NCI-H69 (cell line): ENCODE measurements at places on chromosomes 2 and 18.

DNA sequence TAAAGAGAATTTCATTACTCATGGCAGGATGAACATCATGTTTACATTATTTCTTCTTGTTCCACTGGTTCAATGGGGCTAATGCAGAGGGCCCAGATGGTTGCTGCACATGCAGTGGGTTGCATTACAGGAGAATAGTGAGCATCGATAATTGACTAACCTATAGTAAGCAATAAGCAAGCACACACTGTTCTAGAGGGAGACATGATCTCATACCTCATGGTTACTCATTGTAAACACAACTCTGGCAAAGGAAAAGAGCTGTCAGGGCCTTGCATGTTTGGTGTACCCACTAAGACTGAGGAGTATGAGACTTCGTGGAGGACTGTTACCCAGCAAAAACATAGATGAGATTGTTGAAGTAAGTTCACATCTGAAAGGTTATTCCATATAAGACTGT, 885.6 kb upstream of the VRK2 start:
- peak; percentile 55 for DNase-seq

- DNase-seq = no peak
Measured at GRCh38 chr2:106531676-106532214, 44.6 kb downstream of the CD8B2 start.

- no peak for DNase-seq
Measured at GRCh38 chr18:46732201-46732600, 24.7 kb downstream of the ST8SIA5 start.

DNA sequence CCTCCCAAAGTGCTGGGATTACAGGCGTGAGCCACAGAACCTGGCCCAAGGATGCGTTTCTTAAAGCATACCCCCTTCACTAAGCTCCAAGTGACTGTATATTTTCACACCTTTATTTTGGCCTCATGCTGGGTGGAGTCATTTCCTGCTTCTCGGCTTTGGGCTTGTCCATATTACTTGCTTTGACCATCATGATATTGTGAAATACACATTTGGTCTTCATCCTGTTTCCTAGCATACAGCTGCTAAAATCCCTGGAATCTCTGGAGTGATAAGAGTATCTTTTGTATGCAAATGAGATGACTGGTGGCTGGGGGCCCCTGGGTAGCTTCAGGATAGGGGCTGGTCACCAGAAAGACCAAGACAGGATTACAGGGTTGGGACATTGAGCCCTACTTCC, 17.6 kb upstream of the COLEC12 start:
- no peak for DNase-seq
